ENCODE measurements at places on chromosomes 11 and 22.

- DNase-seq = no peak
Measured at GRCh38 chr11:92765082-92765840, 204.2 kb upstream of the MTNR1B start.

DNA sequence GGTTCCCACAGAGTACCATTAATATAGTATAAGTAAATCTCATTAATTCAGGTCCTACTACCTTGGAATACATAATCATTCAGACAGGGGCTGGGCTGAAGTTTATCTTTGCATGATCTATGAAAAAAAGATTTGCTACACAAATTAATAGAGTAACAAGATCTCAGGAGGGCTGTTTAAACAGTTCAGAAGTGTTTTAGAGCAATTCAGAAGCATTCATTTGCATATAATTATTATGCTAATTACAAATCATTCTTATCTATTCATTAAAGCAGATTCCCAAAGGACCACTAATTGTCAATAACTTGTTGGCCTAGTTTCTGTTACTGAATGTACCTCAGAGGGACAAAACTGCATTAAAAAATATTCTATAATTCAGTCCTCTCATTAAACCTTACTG, 40.5 kb downstream of the PITPNB start:
- no peak for DNase-seq

- DNase-seq = no peak
Measured at GRCh38 chr11:11822946-11823345, 18.8 kb upstream of the USP47 start.

DNA sequence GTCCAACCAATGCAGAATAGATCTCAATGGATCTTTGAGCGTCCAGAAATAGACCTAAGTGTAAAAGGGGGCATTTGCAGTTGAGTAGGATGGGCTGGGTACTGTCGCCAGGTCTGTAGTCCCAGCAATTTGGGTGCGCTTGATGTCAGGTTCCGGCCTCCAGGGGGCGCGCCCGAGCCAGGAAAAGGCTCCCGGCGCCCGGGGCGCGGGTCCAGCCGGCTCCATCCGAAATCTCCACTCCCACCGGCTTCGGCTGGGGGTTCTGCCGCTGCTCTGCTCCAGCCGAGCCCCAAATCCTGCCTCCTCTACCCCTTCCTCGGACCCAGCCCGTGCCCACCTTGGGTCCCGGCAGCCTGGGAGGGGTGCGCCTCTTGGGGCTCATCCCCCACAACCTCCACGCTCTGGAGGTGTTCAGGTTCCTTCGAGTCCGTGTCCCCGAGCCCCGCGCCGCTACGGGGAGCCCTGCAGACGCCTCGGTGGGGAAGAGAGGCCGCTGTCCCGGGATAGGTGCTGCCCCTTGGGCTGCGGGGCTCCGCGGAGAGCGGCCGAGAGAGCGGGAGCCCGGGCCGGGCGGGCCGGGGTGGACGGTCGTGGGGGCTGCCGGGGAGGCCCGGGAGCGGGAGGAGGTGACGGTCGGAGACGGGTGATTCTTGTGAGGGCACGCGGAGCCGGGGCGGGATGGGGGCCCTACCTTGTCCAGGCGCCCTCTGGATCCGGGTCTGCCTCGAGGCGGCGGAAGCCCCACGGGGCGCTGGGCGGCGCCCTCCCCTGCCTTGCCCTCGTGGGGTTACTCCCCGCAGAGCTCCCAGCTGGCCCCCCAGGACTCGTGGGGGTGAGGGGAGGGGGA, 13.0 kb upstream of the CYB5R3 start:
- peak; percentile 66 for DNase-seq

DNA sequence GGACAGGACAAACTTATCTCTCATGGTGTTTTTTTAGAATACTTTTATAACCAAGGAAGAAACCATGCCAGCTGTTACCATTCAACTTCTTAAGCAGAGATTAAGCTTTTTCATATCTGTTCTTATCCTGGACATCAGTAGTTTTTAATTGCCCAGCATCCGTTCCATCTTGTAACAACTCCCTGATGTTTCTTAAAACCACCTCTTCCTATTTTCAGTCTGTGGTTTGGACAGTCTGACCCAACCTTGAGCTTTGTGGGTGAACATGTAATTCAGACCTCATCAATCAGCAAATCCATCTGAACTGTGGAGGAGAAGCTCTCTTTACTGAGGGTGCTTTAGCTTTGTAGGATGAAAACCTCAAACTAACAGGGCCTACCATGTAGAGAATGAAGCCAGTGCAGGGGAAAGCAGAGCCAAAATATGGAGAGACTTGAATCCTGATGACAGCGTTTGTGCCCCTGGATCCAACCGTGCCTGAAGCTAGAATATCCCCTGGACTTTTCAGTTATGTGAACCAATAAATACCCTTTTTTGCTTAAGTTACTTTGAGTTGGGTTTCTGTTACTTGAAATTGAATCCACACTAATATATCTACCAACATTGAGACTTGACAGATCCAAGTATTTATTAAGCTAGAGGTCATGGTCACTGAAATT, 9.4 kb downstream of the TUG1 start:
- no peak for DNase-seq

GRCh38 chr11:15229069-15229468, 114.3 kb downstream of the INSC start:
- no peak for DNase-seq

DNA sequence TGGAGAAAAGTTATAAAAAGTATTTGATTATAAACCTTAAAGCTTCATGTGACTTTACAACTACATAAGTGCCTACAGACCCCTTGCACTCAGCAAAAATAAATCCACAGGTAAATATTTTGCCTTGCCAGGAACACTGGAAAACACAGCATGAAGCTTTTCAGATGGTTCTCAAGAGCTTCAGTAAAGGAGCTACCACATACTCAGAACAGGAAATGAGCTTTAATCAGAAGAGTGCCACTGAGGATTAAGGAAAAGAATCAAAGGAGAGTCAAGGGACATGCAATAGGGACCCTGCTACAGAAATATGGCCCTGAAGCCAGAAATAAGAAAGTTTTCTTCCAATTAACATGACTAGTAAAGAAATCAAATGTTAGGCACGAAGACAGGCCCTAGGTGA, 1.2 kb downstream of the CASP1 start:
- DNase-seq = no peak

DNA sequence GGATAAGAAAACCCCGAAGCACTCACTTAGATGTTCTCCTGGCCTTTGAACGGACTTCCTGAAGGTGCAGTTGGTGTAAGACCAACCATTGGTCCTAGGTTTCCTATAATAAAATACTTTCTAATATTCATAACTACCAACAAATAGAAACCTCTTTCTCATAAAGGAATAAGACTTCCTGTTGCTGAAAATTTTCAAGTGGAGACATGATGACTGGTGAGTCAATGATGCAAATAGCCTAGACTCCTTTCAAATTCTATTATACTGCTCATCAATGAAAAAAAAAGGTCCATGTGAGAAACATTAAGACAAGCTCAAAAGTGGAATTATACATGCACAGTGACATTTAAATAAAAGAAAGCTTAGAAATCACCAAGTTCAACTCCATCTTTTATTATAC, 862.8 kb downstream of the FAM181B start:
- DNase-seq = no peak

DNA sequence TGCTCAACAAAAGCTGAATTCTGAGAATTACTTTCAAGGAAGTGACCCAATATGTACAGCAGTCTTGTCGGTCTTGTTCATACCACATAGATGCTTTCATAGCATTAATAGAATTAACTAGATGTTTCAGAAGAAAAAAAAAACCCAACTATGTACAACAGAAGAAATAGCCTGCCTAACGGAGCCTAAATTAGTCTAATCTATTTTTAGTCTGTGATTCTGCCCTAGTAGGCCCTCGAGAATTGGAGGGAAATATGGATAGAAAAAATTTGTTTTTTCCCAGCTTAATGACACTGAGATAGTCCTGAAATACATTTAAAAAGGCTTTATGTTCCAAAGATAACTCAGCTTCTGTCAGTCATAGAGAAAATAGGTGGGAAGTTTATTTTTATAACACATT, 17.1 kb upstream of the TRPC6 start:
- no peak for DNase-seq

DNA sequence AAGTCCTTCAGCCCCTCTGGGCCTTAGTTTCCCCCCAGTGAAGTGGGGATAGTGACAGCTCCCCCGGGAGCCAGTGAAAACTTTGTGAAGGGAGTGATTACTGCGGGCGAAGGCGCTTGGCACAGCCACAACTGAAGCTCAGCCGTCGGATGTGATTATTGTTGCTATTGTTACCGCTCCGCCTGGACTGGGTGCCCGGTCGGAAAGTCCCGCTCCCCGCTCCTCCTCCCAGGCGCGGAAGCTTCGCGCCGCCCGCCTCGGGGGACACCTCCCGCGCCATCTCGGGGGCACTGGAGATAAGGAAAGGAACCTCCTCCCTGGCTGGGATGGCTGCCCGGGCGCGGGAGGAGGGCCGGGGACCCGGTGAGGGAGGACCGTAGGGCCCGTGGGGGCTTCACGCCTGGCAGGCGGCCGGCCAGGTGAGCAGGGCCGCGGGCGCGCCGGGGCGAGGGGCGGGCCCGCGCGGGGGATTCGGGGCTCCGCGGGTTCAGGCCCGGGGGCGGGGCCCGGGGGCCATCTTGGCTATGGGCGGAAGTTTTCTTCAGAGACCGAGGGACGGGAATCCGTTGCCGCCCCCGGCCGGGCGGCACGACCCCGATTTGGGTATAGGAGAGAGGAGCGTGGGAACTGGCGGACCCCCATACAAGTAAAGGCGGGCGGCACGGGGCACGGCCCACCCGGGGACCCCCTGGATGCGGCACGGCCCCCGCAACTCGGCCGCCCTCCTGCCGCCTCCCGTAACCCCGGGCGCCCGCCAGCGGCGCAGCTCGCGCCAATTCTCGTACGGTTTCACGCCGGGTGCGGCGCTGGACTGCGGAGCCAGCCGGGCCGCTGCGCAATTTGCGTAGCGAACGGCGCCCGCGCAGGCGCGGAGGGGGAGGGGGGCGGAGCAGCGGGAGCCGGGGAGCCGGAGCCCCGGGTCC, at the start of gene GPR137:
Gene GPR137, plus strand, starts transcription at position 887 of the 923 bp plus-strand sequence. CDS start 677 bp downstream, outside the sequence.
- peak; percentile 64 for DNase-seq

GRCh38 chr22:45154383-45154782, 9.3 kb upstream of the NUP50 start:
- peak; percentile 76 for DNase-seq

- no peak for DNase-seq
Measured at GRCh38 chr11:57698843-57699365, 13.1 kb downstream of the MED19 start.

DNA sequence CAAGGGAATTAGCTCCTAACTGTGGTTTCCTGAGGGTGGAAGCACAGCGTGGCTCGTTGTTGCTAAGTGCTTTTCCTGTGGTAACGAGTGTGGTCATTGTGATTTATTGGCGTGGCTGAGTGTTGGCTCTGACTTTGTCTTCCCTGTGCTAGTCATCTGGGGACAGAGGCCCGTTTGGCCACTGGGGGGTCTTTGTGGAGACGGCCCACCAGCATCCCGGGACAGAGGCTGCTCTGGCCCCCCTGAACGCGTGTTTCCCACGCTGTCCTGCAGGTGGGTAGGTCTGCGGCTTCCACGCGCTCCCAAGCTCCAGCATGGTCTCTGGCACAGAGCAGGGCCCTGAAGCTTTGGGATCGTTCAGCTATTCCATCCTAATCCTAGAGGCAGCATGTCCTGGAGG, 1040.0 kb downstream of the TBC1D22A start:
- DNase-seq = no peak

- DNase-seq = no peak
Measured at GRCh38 chr11:44203270-44204043, 106.5 kb downstream of the ALX4 start.

- DNase-seq = peak; percentile 30
Measured at GRCh38 chr11:78332174-78332866, 85.3 kb downstream of the GAB2 start.

DNA sequence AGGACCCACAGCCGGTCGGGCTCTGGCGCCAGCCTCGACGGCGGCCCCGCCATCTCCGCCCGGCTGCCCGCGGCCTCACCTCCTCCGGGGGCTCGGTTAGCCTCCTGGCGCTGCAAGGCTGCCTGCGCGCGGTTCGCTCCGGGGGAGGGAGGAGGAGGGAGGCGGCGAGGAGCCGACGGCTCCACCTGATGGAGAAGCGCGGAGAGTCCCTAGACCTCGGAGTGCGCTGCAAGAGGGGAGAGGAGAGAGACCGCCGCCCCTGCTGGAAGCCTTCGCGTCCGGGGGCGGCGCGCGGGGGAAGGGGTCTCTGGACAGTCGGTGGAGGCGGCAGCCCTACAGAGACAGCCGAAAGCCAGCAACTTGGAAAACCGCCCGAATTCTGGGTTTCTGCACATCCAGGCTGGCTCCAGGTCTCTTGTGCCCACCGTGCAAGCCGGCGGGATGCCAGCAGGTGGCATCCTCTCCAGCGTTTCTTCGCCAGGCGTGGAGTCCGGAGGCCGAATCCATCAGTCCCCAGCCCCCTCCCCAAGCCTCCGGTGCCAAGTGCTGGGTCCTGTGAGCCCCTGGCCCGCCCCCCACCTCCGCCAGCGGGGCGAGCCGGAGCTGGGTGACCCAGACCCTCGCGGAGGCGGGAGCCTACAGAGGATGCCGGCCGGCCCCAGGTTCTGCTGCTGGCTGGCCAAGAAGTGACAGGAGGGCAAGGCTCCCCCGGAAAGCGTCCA, 2.9 kb upstream of the KIRREL3 start:
- peak; percentile 18 for DNase-seq

GRCh38 chr11:30608534-30608933, 22.4 kb upstream of the MPPED2 start:
- DNase-seq = no peak

GRCh38 chr11:128428935-128429334, 158.4 kb downstream of the ETS1 start:
- peak; percentile 55 for DNase-seq

DNA sequence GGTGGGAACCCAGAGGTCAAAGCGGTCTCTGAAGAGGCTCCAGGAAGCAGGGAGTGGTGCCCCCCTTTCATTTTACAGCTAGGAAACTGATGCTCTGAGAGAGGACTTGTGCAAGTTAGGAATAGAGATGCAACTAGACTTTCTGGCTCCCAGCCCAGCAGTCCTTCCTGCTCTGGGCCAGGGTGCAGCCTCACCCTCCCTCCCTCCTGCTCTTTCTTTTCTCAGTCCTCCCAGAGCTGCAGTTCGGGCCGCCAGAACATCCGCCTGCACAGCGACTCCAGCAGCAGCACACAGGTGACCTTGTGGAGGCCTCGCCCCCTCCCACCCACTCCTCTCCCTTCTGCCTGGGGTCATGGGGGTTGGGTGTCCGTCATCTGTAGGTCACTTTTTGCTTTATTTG, 51.5 kb downstream of the LHFPL7 start:
- peak; percentile 93 for DNase-seq

DNA sequence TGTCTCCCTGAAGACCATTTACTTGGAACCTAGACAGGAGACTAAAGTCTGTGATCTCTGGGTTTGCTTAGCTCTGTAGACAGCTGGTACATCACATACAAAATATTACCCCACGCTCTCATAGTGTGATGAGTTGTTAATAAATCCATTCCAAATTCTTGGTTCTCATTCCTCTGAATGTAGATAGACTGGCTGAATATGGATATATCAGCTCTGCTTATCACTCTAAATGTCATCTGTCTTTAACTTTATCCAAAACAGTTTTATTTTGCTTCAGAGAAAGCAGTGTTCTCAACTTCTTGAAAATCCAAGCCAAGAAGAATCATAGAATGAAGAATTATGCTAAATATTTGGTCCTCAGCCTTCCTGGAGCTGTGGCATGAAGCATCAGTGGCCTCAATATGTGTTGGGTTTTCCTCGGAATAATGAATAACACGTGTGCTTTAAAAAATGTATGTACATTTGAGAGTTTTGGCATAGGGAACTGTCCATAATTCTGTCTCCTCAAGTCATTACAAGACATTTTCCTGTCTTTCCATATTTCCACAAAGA, 10.5 kb upstream of the LDLRAD3 start:
- no peak for DNase-seq
